ENCODE measurements at places on chromosomes 3 and 15.

DNA sequence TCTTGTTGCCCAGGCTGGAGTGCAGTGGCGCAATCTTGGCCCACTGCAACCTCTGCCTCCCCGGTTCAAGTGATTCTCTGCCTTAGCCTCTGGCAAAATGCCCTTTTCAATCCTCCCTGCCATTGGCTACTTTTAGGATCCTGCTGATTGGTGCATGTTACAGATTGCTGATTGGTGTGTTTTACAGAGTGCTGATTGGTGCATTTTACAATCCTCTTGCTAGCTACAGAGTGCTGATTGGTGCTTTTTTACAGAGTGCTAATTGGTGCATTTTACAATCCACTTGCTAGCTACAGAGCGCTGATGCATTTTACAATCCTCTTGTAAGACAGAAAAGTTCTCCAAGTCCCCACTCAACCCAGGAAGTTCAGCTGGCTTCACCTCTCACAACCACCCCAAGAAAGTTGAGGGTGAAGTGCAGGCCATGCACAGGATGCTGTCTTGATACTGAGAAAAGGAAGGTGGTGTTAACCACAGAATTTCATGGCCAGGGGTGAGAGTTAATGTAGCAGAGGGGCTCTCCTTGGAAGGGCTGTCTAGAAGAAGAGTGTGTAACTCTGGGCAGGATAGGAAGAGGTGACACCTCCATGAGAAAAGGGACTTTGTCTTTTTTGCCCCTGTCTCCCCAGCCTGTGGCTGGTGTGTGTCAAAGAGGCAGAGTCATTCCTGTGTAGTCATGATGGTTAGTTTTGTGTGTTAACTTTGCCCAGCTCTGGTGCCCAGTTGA lies 145.9 kb downstream of the APBA2 start:
- no peak for DNase-seq

DNA sequence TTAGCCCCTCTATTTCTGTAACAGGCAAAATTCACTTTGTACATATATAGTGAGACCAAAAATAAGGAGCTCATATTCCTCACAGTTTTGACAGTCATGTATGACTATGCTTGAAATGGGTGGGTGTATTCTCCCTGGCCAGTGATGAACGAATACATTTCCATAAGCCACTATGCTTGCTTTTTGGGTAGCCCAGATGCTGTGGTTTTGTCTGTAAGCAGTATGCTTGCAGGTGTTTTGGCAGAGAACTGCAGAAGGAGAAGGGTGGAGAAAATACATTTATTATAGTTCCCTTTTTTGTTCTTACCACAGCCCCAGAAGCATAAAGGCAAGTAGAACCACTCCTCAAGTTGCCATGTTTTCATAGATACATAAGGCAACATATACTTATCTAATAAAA lies 131.2 kb downstream of the RBMS3 start:
- no peak for DNase-seq

- no peak for DNase-seq
These were observed 7.4 kb downstream of the ETFA start for GRCh38 chr15:76303909-76304308.

DNA sequence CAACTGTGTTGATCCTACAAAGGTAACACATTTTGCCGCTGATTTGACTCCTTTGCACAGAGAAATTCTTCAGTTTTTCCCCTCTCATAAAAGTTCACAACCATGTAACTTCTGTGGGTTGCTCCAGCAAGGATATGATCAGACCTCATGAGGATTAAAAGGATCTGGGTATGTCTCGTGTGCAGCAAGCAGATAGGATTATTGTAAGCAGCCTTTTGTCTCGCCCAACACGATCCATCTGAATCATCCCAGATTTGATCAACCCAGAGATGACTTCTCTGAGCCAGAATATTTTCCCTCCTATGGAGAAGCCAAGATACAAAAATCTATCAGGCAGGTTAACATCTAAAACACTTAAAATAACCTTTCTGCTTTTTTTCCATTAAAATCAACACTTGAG lies 12.8 kb upstream of the BNIP2 start:
- no peak for DNase-seq

GRCh38 chr3:168250415-168250861 lies 154.7 kb upstream of the GOLIM4 start:
- DNase-seq, result no peak

DNA sequence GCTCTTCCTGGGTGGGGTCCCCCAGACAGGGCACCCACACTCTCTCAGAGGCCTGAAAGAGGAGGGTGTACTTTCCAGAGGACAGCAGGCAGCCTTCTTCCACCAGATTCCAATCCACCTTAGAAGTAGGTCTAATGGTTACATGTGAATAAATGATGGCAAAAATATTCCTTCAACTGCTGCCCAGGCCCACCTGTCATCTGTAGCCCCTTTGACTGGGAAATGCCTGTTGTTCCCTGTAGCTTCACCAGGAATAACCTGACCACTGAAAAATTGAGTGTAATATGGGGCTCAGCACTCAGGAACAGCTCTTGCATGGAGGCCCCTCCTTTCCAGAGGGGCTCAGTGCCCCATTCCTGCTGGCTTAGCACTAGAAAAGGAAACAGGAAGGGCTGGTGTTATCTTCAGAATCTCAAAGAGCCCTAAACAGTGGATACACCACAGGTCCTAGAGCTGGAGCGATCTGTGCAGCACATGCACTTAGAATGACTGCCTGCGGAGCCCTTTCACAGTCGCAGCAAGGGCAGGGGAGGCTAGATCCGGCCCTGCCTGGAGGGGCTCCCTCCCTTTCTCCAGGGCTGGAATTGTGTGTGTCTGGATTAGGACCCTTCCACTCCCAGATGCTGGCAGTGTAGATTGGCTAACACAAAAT lies 32.1 kb downstream of the SLC22A14 start:
- DNase-seq, result no peak

DNA sequence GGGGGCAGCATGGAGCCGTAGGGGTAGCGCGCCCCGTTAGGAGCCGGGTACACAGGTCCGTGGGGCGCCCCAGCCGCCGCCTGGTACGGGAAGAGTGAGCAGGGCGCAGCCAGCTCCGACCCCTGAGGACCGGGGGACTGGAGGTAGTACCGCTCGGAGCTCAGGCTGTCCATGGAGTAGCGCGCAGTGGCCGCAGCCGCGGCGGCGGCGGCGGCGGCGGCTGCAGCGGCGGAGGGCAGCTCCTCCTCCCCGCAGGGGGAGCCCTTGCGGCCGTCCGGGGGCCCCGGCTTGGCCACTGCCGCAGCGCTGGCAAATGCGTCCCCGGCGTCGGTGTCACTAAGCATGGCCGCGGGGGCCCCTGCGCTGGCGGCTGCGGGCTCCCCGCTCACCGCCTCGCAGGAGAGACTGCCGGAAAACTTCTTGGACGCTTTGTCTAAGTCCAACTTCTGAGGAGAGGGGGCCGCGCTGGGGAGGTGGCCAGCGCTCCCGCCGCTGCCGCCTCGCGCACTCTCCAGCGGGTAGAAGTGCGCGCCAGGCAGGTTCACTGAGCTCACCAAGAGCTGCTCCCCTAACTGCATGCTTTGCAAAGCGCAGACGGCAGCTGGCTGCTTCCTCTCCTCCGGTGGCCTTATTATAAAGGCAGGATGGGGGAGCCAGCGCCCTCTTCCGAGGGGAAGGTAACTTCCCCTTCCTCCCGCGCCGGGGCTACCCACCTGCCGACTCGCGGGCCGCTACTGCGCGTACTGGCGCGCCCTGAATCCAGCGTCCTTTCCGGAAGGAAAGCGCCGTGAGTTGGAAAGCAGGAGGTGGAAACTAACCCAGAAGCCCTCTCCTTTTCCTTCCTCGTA lies at the start of gene EOMES:
Gene EOMES, minus strand, starts transcription at position 607 of the 848 bp plus-strand sequence. Its CDS starts 29 bp downstream, at position 578.
- DNase-seq, result no peak

GRCh38 chr3:9679476-9680080 lies 24.1 kb upstream of the CPNE9 start:
- no peak for DNase-seq

GRCh38 chr15:78263351-78263781 lies 996 bp upstream of the DNAJA4 start:
- DNase-seq, result no peak

DNA sequence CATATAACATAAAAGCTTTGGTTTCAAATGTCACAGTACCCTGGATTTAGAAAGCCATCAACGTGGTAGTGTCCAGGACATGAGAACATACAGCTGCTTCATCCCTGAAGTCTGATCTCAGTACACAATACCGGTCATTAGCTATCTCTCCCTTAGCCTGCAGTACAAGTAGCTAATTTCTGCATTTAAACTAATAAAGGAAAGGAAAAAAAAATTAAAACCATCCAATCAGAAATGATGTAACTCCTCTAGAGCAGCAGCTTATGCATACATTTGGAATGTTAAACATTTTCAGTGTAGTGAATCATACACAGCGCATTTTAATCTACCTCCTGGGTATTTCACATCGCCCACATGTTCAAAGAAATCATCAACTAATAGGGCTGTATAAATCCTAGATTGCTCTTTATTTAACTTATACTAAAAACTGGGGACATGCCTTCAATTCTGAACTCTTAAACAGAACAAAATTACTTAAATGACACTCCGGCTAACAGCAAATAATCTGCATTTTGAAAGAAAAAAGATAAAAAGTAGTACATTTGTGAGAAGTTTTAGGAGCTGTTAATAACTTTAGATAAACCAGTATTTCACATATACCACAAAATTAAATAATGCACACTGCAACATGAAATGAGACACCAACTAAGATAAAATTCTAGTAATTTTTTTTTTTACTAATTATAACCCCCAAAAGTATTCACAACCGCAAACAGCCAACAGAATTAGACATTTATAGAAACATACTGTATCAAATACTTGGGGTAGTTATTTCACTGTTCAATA lies 3.7 kb downstream of the IGF2BP2 start:
- peak; percentile 67 for DNase-seq

GRCh38 chr3:24521420-24522145 lies 26.9 kb upstream of the THRB start:
- no peak for DNase-seq

- no peak for DNase-seq
These were observed 179.2 kb downstream of the RORA start for GRCh38 chr15:61049934-61050333.

GRCh38 chr3:34157491-34157890 lies 359.1 kb downstream of the PDCD6IP start:
- DNase-seq, result no peak

DNA sequence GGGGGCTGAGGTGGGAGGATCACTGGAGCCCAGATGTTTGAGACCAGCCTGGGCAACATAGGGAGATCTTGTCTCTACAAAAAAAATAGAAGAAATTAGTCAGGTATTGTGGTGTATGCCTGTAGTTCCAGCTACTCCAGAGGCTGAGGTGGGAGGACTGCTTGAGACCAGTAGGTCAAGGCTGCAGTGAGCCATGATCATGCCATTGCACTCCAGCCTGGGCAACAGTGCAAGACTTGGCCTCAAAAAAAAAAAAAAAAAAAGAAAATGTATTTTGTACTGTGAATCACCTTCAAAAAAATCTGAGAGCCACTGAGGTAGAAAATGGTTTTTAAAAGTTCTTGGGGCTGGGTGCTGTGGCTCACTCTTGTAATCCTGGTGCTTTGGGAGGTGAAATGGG lies 4.6 kb downstream of the SNX4 start:
- no peak for DNase-seq

- DNase-seq, result no peak
These were observed 105.1 kb upstream of the BCL6 start for GRCh38 chr3:187850258-187850921.

- DNase-seq, result no peak
These were observed 8.6 kb upstream of the RPL29 start for GRCh38 chr3:52004163-52004787.

GRCh38 chr15:75062706-75063105 lies 39.3 kb downstream of the PPCDC start:
- DNase-seq, result no peak

- no peak for DNase-seq
These were observed 132.3 kb downstream of the VPS8 start for GRCh38 chr3:184944241-184944640.

DNA sequence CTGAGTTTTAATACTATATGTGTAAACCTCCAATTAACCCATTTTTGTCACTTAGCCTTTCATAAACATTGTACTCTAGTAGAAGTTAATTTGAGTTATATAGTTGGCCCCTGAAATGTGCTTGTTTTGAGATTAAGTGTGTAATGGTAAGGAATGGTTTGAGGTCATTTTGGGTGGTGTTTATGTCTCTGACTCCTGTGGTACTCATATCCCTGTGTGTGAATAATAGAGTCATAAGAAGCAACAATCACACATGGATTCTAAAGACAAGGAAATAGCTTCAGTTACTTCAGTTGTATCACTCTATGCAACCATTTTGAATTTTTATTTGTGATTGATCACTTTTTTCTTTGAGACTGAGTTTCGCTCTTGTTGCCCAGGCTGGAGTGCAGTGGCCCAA lies 408.5 kb downstream of the MFSD1 start:
- no peak for DNase-seq

DNA sequence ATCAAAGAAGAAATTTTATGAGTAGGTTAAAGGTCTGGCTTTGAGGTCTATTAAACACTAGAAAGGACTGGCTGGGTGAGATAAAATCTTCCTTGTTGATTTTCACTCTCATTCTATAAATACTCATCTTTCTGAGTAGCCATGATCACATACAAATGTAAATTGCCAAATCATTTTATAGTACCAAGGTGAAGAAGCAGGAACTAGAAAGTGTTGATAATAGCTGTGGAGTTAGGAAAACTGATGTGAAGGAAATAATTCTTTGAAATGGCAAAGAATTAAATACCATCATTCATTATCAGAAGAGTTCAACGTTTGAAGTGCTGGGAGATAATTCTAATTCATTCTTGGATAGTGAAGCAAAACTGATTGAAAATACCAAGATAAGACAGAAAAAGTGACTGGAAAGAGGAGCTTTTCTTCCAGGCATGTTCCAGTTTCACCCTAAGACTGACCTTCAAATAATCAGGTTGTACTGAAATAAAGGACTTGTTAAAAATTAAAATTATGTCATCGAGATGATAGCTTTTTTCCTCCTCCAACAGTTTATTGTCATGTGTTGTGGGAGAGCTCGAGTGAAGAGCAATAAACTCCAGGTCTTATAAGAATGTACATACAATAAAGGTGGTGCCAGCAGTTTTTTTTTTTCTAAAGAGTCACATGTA lies 17.4 kb downstream of the THBS1 start:
- peak; percentile 65 for DNase-seq

DNA sequence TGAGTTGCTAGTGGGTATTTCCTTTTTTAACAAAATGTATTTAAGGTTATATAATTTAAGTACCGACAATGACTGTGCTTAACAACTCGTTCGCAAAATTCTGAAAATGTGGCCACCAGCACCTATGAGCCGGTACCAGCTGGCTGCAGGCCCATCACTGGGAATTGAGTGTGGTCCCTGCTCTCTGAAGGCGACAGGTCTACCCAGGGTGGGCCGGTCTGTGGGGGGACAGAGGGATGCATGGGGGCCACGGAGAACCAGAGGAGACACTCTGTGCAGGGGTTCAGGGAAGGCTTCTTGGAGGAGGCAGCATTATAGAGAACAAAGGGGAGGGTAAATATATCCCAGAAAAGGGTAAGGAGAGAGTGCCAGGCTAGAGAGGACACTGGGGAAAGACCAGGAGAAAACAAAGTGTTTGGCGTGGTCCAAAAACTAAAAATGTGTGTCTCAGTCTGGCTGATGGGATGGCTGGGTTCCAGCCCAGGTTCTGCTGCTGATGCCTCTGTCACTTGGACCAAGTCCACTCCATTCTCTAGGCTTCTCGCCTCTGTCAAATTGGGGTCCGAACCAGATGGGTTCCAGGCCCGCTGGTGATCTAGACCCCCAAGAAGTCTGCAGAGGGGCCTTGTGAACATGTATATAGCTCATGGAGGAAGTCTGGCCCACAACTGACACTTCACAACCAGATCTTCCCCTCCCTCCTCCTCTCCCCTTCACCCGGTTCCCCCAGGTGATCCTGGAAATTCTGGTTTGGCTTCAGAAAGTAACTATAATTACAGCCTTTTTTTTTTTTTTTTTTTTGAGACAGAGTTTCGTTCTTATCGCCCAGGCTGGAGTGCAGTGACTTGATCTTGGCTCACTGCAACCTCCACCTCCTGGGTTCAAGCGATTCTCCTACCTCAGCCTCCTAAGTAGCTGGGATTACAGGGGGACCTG lies 10.7 kb upstream of the CYP11A1 start:
- DNase-seq, result no peak

Data from GM04503 (cell line).